Suppressor macrophage treated with lipopolysaccharide for 1 hour (primary cell): ENCODE measurements at places on chromosomes 3 and 15.

GRCh38 chr3:143640774-143641173 lies 207.5 kb downstream of the SLC9A9 start:
- no peak for DNase-seq

GRCh38 chr3:177703788-177704187 lies 506.5 kb upstream of the TBL1XR1 start:
- DNase-seq: no peak

DNA sequence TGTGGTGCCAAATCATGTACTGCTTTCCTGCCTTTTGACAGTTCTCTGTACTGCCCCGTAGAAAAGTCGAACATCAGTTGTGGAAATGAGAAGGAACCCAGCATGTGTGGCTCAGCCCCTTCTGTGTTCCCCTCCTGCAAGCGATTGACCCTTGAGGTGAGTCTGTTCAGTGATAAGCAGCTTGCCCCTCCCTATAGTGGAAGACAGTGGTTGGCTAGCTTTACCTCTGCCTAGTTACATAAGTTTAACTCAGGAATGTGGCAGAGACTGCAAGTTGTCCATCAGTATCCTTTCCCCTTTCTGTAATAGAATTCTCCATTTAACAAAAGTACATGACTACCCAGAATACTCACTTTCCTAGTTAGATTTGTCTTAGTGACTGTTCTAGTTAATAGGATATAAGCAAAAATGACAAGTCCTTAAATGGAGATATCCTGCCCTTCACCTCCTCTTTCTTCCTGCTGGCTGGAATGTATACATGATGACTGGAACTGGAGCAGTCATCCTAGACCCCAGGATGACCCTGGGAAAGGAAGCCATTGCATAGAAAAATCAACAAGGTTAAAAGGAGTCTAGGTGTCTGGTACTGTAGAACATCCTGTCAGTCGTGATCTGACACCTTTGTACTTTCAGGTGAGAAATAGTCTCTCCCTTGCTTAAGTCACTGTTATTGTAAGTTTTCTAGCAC lies 10.6 kb downstream of the SETMAR start:
- no peak for DNase-seq

DNA sequence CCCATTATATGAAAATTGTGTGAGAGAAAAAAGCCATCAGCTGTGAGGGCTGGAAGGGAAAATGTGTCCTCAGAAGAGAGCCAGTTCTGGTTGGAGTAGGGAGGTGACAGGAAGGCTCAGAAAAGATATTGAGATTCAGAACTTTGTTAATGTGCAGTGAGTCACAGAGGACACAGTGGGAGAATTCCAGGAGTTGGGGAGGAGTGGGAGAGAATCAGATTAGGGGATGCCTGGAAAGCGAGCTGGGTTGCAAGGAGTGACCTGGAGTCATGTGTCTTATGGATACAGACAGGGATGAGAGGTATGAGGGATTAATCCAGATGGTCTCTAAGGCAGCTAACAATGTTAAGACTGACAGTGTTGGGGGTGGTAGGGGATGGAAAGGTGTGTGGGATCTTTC lies 67.5 kb downstream of the CHST2 start:
- DNase-seq: no peak

DNA sequence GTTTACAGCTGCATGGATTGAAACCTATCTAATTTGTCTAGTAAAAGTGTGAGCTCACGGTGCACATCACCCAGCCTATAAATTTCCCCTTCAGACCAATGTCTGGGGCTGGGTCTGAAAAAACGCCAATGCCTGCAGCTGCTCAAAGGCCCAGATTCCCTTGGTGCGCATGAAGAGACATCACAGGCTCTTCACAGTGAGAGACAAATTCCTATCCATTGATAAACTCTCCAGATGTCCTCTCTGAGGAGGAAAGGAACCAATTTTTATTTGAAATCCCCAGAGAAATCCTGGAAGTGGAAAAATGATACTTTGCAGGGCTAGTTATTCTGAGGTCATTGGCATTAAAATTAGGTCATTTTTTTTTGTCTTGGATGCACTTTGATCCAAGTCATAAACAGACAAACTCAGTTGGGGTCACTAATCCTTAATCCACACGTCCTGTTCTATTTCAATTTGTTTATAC lies 360.5 kb downstream of the EPHA3 start:
- no peak for DNase-seq

DNA sequence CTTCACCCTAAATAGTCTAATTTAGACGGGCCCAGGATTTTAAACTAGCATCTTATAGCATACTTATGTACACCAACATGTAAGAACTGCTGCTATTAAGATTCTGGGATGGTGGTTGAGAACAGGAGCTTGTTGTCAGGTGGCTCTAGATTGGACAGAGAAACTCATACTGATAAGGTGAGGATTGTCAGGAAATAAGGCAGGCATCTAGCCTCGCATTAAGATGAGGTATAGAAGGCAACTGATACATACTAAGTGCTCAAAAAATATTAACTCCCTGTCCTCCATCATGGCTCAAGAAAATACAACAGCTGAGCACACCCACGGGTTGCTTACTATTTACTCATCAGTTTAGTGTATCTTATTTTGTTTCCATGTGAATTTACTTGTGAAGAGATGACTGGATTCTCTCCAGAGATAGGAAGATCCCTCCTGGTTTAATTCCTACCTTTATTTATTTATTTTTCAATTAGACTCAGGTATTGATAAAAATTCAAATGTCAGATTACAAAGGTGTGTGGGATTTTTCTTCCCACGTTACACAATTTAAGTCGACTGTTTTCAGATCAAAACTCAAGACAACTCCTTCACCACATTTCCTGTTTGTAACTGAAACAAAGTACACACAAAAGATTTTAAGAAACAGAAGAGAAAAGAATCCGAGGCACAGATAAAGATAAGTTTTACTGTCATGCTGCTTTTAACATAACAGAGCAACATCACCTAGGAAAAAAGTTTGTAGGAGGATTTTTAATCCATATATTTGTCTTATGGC lies at the start of gene TRAT1:
TRAT1 (plus strand) TSS at position 664 of the 775 bp plus-strand sequence. CDS start 142 bp downstream, outside the sequence.
- no peak for DNase-seq

GRCh38 chr3:187850258-187850921 lies 105.1 kb upstream of the BCL6 start:
- DNase-seq: peak; percentile 41

- DNase-seq: no peak
Measured at GRCh38 chr15:99537344-99537743, 28.4 kb upstream of the MEF2A start.

DNA sequence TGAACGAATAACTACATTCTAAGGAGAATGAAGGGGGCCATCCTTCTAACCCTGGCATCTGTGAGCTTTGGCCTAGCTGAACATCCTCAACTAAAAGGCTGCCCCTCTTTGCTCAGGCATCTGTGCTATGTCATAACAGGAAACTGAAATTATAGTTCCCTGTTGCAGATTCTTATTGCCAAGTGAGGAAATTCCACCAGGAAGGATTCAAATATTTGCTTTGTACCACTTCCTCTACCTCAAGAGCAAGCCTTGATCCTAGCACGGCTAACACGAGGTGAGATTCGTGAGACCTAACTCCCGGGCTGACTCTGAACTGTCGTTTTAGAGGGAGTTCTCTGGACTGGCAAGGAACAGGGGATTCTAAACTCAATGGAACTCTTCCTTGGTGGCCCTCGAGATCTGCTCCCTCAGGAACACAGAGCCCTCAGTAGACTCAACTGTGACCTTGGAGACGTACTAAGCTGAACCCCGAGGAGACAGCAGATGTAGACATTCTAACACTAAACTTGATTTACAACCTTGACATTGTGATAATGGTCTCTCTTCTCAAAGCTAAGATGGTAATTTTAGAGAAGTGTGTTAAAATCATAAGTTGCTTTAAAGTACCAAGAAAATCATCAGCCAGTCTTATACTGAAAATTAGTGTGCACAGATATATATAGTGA lies 4.2 kb downstream of the SPG21 start:
- peak; percentile 87 for DNase-seq

DNA sequence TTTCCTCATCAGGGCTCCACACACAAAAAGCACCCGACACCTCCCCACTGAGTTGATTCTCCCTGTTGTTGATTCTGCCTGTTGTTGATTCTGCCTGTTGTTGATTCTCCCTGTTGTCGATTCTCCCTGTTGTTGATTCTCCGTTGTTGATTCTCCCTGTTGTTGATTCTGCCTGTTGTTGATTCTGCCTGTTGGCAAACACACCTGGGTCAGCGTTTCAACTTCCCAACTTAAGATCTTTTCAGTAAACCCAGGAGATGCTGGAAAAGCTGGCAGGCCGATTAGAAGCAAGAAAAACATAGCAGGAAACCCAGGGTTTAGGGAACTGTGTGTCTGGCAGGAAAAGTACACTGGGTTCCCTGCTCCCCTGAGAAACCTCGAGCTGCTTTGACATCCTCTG lies 47.9 kb downstream of the TNK2 start:
- no peak for DNase-seq

GRCh38 chr3:147875498-147875897 lies 466.3 kb downstream of the ZIC1 start:
- no peak for DNase-seq

DNA sequence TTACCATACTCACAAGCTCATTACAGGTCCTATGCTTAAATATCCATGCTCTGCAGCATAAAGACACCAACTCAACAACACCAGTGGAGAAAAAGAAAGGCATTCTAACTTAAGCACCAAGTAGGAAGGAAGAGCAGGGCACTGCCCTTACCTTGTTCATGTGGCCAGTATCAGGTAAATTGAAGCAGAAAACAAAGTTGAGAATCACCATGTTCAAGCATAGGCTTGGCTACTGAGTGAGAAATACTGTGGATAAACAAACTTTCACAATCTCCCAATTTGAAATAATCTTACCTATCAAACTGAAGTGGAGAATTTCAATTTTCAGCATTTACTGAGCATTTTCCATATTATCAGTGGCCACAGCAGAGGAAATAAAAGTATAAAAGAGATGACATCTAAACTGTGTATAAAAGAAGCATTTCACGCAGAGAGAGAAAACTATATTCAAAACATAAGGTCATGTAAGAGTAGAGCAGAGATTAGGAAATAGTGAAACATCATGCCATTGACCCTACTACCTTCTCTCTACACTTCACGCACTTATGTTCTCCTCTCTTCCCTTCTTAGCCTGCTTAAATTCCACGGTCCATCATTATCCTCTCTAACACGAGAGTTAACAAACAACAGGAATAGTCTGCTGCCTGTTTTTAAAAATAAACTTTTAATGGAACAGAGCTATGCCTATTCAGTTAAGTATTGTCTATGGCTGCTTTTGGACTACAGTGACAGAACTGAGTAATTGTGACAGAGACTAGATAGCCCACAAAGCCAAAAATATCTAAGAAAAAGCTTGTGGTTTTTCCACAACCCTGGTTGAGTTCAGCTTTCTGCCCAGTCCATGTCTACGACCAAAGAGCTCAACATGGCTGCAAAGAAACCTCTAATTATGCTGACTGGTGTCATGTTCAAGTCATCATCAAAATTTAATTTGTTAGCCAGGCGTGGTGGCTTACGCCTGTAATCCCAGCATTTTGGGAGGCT lies 142.5 kb downstream of the NR1I2 start:
- no peak for DNase-seq

- DNase-seq: peak; percentile 19
Measured at GRCh38 chr15:59741274-59741906, 52.3 kb upstream of the BNIP2 start.

DNA sequence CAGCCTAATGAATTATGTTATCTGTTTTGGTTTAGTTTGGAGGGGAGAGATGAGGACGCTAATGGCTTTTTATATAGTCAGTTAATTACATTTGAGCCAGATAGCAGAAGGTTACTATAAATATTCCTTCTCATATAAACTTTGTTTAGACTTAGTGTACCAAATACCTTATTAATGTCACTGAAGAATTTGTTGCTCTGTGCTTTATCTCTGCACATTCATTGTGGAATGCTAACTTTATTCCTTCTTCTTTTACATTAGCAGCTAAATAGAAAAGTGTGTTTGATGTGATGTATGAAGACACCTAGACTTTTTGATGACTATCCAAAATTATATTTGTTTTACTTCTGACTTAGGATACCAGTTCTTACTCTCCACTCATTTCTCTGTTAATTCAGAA lies 105.2 kb downstream of the EPHA3 start:
- DNase-seq: no peak
